ENCODE measurements at places on chromosomes 2 and 18.

DNA sequence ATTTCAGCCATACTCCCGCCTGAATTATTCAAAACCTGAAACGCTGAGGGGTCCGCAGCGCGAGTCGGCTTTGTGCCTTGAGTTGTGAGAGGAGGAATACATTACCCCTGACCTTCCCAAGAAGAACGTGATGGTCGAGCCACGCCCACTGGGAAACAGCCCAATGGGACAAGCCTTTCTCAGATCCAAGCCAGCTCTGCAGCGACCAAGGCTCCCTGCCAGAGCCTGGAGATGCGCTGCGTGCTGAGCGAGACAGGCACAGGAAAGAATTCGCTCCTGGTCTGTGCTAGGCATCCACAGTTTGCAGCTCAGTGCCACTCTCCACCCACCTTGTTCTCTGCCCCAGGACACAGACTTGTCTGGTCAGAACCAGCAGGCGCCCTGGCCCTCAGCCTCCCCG lies 74.1 kb upstream of the GLI2 start:
- no peak for DNase-seq

DNA sequence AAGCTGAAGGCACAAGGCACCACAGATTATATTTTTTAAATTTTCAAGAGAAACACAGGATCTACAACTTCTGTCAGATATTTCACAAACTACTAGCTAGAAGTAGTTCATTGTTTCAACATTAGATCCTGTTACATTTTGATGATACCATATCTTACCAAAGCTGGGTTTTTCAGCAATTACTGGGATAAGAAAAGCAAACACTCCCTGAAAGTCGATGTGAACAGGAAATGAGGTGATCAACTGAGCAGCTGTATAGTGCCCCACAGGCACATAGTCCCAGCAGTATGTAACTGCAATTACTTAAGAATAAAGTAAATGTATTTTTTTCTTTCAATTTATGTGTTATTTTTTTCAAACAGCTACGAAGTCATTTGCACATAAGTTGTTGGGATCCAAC lies 103.5 kb downstream of the DNER start:
- no peak for DNase-seq

- DNase-seq = no peak
Observed at GRCh38 chr2:9420495-9420894, 2.8 kb downstream of the ITGB1BP1 start.

DNA sequence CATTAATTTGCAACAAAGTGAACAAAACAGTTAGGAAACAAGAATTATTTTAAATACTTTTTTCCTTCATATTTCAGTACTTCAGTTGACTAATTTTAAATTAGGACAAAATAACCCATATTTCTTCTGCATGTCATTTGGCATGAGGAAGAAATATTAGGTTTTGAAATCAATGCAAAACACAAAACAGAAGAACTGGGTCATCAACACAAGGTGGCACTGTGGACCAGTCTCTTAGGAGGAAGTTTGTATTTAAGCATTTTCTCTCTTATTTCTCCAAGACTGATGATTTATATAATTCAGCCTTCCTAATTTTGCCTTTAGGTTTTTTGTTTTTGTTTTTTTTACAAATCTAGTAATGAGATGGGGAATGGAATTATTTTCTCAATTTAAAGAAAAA lies 352.8 kb upstream of the KCNH7 start:
- no peak for DNase-seq

- DNase-seq = no peak
Observed at GRCh38 chr18:34901299-34901698, 139.9 kb upstream of the MAPRE2 start.

DNA sequence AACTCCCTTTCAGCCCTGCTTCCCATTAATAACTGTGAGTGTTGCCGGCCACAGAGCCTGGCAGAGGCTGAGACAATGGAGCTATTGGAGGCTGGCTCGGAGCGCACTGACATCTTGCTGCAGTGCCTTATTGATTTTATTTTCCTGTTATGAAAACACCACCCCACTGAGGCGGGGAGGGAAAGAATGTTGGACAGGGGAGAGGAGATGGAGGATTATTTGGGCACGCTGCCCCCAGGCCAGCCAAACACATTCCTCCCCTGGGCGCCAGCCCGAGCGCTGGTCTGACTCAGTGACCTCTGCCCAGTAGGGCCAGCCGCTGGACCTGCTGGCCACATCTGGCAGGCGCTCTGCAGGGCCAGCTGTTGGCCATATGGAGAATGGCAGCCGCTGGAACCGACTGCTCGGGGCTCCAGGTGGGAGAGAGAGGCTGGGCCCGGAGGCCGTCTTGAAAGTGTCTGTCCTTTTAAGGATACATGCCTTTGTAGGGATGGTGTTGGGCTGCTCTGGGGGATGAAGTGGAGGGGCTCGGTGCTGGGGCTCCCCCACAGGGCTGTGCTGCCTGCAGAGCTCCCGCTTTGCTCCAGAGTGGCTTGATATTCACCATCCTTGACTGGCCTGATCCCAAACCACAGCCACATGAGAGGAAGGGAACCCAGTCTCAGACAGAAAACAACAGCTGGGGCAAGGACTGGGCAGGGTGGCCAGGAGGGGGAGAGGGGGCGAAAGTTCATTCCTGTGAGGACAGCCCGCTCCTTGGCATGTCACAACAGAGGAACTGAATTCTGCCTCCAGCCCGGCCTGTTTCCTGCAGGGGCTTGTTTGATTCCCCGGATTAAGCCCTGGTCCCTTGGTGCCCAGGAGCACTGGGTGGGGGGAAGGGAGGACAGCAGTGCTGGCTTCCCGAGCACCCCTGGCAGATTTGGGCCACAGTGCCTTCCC lies 179.0 kb downstream of the KLHL29 start:
- DNase-seq = no peak

DNA sequence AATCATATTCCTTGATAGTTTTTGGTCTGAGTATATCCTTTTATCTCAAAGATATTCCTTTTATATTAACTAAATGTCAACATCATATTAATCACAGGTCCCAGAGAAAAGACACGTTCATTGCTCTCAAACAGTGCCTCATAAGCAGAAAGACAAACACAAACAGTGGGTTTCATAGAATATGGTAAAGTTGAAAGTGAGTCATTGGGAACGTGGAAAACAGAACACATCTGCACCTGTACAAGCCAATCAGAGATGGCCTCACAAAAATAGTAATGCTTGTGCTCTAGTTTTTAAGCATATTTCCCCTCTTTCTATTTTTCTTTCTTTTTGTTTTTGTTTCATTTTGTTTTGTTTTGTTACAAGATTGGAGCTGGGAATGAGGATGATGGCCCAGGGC lies 328.4 kb upstream of the MAP2 start:
- DNase-seq = no peak

GRCh38 chr2:242020196-242021004 lies 150.9 kb downstream of the RTP5 start:
- no peak for DNase-seq

DNA sequence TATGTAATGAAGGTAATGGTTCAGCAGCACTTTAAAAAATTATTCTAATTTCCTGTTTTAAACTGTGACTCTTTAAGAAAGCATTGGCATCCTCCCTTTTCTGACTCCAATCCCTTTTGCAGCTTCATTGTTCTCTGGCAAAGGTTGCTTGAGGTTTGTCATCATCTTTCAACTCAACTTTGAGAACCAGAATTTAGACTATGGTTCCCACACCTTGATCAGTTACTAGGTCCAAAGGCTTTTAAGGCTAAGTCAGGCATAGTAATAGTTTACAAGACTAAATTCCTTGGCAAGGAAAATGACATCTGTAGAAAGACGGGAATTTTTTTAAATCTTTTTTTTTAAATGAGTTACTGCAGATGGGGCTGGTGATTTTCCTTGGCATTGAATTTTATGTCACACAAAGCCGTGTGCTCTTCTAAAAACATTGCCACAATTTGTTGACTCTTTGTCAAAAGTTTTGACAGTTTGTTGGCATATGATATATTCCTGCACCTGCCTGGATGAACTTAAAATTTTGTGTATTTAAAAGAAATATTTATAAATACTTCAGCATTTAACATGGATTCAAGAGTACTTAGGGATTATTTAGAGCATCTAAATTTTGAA lies 451.0 kb downstream of the MEIS1 start:
- DNase-seq = no peak

DNA sequence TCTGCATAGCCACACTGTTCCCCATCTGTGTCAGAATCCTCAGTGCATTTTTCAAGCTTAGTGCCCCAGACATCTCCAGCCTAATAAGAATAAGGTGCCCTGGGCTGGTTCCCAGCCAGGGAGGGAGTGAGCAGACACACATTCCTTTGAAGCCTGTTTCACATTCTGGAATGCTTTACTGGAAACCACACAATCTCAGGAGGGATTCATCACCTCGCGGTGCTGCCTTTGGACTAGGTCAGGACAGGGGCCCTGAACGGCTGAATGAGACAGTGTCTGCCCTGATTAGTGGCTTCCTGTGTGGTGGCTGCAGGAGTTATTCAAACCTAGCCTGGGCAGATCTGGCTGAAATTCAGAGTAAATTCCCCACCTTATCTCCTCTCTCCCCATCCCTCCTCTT lies 108.0 kb upstream of the LDAH start:
- no peak for DNase-seq

DNA sequence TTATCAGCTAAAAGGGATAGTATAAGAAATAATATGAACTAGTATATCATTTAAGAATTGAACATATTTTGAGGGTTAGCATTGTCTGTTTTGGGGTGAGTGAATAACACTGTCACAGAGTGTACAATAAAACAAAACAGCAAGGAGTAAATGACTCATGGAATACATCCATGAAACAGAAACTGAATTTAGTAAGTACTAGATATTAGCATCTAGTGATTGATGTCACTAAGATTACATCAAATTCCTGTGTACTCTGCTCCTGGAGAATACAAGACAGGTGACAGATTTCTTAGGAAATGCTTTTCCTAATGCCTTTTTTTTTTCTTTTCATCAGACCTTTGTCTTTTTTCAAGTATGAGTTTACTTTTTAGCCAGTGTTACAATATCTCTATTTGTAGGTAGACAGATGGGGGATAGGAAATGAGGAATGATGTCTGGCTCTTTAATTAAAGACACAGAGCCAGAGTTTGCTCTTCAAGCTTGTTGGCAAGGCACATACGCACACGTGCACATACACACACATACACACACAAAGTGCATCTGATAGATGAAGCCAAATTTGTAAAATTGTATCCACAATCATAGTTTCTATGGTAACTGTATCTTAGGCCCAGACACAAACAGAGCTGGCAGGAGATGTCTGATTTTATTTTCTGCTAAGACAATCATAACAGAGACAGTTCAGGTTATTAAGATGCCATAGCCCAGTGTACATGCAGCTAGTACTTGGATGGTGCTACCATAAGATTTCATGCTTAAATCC lies 138.2 kb upstream of the NRP2 start:
- DNase-seq = no peak

DNA sequence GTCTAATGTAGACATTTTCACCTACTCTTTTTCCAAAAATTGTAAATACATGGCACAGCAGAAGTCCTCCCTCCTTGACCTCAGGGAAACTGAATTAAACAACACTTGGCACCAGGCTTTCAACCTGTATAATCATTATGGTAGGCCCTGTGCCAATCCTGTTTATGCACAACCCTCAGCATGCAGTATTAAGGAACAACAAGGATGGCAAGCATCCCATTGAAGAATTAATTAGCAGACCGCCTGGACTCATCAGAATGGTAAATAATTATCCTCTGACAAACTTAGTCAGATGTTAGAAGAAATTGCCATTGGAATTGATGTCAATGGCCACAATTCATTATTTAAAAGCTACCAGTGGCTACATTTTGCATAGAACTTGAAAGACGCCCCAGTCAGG lies 66.3 kb upstream of the GALNT5 start:
- DNase-seq = no peak

GRCh38 chr2:100754951-100755350 lies 65.0 kb upstream of the NPAS2 start:
- no peak for DNase-seq

DNA sequence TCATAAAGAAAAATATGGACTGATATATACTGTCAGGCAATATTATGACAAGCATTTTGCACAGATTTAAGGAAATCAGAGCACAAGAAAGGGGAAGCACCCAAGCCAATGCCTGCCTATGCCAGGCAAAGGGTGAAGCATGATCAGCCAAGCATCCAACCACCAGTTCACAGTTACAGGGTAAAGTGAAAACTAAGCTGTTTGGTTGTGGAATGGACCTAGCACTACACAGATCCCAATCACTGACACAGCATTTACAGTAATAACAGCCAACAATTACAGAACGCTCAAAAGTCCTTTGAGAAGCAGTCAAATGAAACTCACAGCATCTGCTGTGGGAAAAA lies 90.3 kb downstream of the SP3 start:
- DNase-seq = no peak

- DNase-seq = no peak
Observed at GRCh38 chr2:109402180-109402579, 211.6 kb downstream of the SEPTIN10 start.
